Nasal cavity respiratory epithelium epithelial cell of viscerocranial mucosa (primary cell): ENCODE measurements at places on chromosomes 3 and 15. TPM values are rescaled to one million over a fixed set of nuclear protein-coding genes. Genes with fewer than 3 reads are reported as not detected.

MDFIC2 gene
- not detected in 2 replicates for total RNA-seq

GATA2 gene
- total RNA-seq, result not detected in 2 replicates

TGM4 gene
- total RNA-seq, result 0.28 and 0.34 TPM in 2 replicates

BAHD1 gene
- 5.5 and 10.0 TPM in 2 replicates for total RNA-seq

DPPA2 gene
- total RNA-seq, result not detected in 2 replicates

CPNE4 gene
- total RNA-seq, result under 0.01 and 0.28 TPM in 2 replicates

OCA2 gene
- total RNA-seq, result under 0.01 and 2.5 TPM in 2 replicates

ZNF619 gene
- total RNA-seq, result 7.5 and 8.9 TPM in 2 replicates

DUOX1 gene
- total RNA-seq, result 26.7 and 48.0 TPM in 2 replicates

CCNDBP1 gene
- total RNA-seq, result 23.6 and 35.3 TPM in 2 replicates

SLC7A14 gene
- under 0.01 TPM in 1 of 2 replicates, not detected in the other for total RNA-seq

FBXW12 gene
- not detected in 2 replicates for total RNA-seq

SNRPN gene
- total RNA-seq, result 92.6 and 170 TPM in 2 replicates

TMIE gene
- 1.9 and 2.4 TPM in 2 replicates for total RNA-seq

KLHL6 gene
- total RNA-seq, result 0.36 TPM in 1 of 2 replicates, not detected in the other

OXTR gene
- 0.36 and 0.68 TPM in 2 replicates for total RNA-seq

SPTBN5 gene
- total RNA-seq, result 0.34 and 1.2 TPM in 2 replicates

NCK1 gene
- 81.0 and 111 TPM in 2 replicates for total RNA-seq

GXYLT2 gene
- total RNA-seq, result 1.7 and 11.2 TPM in 2 replicates

TMED3 gene
- total RNA-seq, result 84.6 and 102 TPM in 2 replicates
